ENCODE measurements at places on chromosomes 13 and 19.
A peak's percentile ranks its signal among the peaks of the same experiment; 100 is the strongest.

DNA sequence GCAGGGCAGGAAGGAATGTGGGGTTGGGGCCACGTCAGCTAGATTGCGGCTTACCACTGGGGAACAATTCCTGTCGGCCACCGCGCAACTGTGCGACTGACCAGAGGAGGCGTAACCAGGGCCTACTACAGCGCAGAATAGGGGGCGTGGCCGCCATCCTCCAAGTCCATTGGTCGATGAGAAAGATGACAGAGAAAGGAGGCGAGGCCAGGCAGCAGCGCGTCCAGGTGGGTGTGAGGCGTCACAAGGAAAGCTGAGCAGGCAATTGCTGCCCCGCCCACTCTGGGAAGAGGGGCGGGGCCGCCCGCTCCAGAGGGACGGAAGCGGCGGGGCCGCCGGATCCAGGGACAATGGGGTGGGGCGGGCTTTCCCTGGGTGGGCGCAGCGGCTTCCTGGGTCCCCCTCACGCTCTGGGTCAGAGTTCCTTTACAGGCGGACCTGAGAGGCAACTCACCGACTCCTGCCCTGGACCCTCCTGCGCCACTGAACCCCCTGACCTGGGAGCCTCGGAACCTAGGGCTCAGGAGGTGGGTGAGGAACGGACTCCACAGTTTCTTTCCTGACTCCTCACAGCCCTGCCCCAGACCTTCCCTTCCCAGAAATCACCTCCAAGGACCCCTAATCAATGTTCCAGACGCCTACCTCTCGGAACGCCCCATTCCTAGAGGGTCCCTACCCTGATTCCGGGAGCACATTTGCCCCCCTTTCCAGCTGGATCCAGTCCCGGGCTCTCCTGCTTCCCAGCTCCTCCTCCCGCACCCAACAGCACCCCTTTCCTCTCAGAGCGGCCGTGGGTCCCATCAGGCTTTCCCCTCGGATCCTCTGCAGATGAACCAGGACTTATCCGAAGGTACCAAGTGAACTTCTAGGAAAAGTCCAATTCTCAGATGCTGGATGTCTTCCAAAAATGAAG, 101.5 kb upstream of the ZNF492 start:
- DNase-seq = no peak

DNA sequence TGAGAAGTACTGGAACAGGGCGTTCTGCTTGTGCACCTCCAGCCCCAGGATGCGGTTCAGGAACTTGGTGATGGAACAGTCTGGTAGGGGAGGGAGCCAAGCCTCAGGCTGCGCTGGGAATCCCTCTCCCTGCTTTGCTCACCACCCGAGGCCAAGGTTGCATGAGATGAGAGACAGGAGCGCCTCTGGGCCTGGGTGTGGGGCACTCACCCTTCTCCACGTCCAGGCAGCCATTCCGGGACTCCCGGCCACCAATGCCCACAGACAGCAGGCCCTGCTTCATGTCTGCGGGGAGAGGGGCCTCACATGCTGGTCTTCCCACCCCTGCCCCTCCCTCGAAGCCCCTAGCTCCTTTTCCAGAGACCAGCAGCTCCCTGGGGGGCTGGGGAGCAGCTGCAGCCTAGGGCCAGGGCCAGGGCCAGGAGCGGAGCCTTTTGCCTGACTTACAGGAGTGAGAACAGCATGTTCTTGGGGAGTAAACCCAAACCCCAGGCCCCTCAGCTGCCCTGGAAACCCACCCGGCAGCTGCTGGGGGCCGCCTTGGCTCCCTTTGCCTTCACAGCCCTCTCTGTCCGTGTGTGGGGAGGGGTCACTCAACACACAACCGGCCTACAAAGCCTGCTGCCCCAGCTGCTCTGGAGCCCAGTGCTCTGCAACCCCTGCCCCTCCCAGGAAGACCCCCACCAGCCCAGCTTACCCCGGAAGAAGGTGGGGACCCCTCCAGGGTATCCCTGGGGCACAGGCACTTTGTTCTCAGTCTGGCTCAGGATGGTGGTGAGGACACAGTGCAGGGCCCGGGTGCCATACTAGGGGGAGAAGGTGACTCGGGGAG, 7.2 kb downstream of the GPX4 start:
- DNase-seq = no peak

DNA sequence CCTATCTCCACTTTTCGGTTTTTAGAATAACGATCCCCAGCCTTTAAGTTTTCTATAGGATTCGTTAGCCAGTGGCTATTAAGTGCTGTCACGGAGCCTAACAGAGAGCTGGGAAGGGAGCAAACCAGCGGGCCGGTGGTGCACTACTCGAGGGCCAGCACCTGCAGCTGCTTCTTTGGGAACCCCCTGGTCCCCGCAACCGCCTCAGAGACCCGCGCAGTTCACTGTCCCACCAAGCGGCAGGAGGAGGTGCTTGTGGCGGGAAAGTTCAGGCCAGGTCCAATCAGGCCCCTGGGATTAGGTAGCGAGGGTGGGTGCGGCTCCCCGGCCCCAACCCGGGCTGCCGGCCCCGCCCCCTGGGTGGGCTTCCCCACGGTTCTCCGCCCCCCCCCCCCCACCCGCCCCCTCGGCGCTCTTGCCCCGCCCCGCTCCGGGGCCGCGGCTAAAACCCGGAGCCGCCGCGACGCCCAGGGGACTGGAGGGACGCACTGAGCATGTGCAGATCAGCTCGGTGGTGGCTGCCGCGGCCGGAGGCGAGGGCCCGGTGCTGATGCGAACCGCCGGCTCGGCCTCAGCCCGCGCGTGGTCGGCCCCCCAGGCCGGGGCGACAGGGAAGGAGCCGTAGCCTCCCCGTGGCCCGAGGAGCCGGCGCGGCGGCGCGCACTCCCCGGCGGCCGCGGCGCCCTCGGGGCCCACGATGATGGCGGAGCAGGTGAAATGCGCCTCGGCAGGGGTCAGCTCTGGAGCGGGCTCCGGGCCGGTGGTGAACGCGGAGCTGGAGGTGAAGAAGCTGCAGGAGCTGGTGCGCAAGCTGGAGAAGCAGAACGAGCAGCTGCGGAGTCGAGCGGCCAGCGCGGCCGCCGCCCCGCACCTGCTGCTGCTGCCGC, at the start of gene SLAIN1:
Gene SLAIN1, plus strand, starts transcription at position 471 of the 887 bp plus-strand sequence. Its CDS starts 227 bp downstream, at position 698.
- peak; percentile 99 for DNase-seq

DNA sequence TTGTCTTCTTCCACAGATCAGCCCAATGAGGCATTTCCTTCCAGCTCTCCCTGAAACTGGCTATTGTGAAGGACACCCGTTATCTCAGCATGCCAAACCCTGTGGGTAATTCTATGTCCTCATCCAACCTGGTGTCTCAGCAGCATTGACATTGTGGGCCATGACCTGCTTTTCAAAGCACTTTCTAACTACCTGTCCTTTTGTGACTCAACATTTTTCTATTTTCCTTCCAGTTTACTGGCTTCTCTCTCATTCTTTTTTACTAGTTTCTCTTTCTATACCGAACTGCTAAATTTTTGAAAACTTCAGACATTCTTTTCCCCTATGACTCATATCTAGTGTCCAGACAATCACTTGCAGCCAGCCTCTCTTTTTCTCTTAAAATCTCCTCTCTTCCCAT, 136.4 kb upstream of the HTR2A start:
- no peak for DNase-seq

DNA sequence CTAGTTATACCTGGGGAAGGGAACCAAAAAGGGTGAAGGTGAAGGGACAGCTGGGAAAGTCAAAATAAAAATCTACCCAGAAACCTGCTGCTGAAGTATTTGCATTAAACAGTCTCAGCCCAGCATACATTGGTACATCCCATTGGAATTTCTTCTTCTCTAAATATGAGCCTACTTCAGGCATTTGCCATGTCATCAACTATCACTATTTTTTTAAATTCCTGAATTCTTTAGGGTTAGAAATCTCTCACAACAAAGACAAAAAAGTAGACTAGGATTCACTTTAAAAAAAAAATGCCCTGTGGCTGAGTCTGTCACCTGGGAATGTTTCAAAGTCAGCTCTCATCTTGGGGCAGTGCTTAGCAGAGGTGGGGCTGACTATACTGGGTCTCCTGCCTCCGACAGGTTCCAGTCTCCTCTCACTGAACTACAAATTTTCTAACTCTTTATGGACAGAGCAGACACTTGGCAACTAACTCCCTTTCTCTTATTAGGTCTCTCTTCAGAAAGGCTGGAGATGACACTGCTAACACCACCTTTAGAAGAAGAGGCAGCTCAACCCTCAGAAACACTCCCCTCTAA, 141.2 kb downstream of the LHFPL6 start:
- no peak for DNase-seq

- no peak for DNase-seq
These were observed 96.3 kb upstream of the GPR183 start for GRCh38 chr13:99403458-99403971.

DNA sequence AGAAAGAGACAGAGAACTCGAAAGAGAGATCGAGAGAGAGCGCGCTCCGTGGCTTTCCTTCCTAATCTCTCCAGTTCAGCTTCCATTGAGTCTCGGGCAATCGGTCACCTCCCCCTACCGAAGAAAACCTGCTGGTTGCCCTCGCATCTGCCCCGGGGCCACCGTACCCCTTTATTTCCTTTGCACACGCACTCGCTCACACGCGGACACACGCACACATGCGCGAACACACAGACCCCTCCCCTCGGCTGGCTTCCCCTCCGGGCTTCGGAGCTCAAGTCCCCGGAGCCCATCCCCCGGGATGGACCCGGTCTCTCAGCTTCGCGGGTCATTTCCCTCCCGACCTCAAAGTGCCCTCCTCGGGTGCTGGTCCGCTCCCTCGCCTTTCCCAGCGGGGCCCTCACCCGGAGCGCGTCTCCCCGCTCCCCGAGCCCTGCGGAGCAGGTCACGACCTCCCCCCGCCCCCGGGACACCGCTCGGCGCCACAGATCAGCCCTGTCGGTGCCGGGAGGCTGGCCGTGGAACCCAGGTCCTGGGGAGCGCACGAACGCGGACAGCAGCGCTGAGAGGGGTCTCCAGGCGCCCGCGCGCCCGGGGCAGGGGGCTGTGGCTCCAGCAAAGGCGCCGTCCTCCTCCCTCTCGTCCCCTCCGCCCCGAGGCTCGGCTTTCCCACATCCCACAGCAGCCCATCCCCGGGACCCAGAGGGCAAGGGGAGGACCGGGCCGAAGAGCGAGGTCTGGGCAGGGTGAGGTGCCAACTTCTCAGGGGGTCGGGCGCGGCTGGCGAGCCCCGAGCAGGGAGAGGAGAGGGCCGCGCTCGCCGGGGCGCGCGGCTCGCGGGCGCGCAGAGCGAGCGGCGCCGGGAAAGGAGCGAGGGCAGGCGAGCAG, 1.8 kb downstream of the DACH1 start:
- peak; percentile 46 for DNase-seq

DNA sequence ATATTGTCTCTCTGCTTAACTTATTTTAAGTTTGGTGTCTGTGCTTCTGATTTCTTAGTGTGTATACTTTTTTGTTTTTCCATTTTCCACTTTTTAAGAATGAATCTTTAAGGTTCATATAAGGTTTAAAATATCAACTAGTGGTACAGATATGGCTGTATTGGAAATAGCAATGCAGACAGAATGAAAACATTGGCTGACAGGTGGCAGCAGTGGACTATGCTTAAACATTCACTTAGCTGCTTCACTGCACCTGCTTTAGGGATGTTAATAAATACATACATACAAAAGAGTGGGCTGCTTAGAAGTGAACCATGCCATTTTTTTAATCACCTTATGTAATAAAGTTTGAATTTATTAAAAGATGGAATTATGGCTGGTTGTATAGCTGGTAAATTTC, 27.3 kb downstream of the TM9SF2 start:
- DNase-seq = no peak

- DNase-seq = no peak
These were observed 88.0 kb downstream of the ABCC4 start for GRCh38 chr13:95212983-95213850.

GRCh38 chr13:73074014-73074413, 15.2 kb downstream of the KLF5 start:
- no peak for DNase-seq

DNA sequence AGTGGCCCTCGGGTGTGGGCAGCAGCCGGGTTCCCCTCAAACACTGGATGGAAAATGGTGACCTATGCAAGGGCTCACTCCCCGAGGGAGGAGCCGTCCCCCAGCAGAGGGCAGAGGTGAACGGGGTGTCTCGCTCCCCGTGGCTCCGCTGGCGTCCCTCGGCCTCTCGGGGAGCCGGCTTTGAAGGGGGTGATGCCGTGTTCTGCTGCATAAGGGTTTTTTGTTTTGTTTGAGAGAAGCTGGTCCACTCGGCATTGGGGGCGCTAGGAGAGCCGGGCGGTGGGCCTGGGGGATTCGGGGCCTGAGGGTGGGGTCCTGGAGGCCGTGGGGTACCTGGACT, 4.0 kb downstream of the EFNA2 start:
- DNase-seq = no peak

- DNase-seq = peak; percentile 99
These were observed at the start of gene FBXL3 for GRCh38 chr13:77026861-77027621. TSS of gene FBXL3 (minus strand) at chr13:77027159. CDS start at chr13:77021860, 5,299 bp downstream.

GRCh38 chr19:36081385-36081784, 26.7 kb downstream of the WDR62 start:
- no peak for DNase-seq

GRCh38 chr13:100356889-100357288, 231.7 kb downstream of the GGACT start:
- DNase-seq = no peak

GRCh38 chr19:46218160-46218559, 11.4 kb upstream of the IGFL1 start:
- peak; percentile 58 for DNase-seq

DNA sequence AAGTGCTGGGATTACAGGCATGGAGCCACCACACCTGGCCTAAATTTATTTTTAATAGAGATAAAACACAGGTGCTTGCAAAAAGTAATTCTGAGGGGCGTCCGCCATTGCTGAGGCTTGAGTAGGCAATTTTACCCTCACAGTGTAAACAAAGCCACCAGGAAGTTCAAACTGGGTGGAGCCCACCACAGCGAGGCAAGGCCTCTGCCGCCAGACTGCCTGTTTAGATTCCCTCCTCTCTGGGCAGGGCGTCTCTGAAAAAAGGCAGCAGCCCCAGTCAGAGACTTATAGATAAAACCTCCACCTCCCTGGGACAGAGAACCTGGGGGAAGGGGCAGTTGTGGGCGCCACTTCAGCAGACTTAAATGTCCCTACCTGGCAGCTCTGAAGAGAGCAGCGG, 50.7 kb downstream of the B3GLCT start:
- DNase-seq = no peak

DNA sequence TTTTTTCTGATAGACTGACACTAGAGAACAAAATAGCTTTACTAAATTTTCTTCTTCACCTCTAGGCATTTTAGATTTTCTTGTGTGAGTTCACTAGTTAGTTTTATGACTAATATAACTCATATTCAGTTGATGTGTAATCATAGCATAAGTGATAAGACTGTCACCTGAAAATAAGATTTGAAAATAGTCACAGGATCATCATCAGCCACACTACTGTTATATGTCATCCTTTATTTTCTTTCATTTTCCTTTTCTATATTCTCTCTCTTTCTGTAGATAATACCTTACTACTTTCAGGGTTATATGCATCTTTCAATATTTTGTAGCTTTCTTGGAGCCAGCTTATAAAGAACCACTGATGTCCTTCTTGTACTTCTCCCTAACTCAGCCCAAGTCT, 292.6 kb downstream of the TDRD3 start:
- no peak for DNase-seq

GRCh38 chr13:65468628-65469027, 1761.5 kb downstream of the PCDH9 start:
- DNase-seq = no peak

GRCh38 chr13:27708325-27708724, 84.0 kb upstream of the GSX1 start:
- no peak for DNase-seq

Measured in HEK293T (cell line).